GM12878 (cell line): ENCODE measurements at places on chromosomes 4 and X.

DNA sequence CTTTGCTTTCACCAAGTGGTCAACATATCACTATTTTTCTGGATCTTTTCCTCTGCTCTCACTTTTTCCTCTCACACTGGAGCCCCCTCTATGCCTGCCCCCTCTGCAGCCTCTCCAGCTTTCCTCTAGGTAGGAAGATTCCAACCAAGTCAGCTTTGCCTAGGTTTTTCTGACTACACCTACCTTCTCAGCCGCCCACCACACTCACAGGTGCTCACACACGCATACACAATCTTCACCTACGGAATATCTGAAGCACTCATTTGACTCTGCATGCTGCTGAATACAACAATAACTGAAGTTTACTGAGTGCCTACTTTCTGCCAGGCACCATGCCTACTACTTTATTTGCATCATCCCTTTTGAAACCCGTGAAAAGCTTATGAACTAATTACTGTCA, 328.0 kb downstream of the PPP3CA start:
- peak overlapping the region; percentile 73 for H3K27ac ChIP-seq
- H3K36me3 ChIP-seq, result no peaks in the 10 kb centered on the region
- H3K4me3 ChIP-seq, result peak overlapping the region; percentile 3; the same call in 1 of the 2 replicates
- peak; percentile 12 for DNase-seq
- H3K27me3 ChIP-seq, result no peaks in the 10 kb centered on the region
- peaks cover 60% of the 10 kb centered on the region for H3K4me1 ChIP-seq

DNA sequence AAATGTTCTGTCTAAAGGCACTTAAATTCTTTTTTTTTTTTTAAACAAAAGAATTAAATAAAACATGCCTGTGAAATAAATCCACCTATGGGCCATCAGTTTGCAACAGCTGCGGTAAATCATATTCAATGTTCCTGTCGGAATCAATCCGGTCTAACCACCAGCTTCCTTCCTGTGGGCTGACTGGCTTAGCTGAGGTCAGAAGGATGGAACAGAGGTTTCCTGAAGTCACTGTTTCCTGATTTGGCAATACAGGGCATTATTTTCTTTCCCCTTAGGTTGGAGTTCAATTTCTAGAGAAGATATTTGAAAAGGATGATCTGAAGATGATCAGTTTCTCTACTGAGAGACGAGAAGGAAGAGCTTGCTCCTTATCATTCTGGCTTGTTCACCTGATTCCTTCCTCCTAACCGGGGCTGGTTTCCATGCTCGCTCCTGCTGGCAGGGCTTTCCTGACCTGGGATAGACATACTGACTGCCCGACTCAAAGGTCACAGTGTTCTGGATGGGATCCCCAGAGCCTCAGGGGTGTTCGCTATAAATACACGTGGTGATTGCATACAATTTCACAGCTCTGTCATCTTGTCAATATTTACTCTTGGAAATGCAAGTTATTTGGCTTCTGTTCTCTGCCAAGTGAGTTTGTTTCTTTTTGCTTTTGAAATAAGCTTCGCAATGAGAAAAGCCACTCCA, 21.7 kb downstream of the PDLIM3 start:
- no peaks in the 10 kb centered on the region for H3K36me3 ChIP-seq
- H3K4me1 ChIP-seq, result peaks cover 5% of the 10 kb centered on the region
- no peak overlapping the region for H3K27ac ChIP-seq
- no peaks in the 10 kb centered on the region for H3K27me3 ChIP-seq
- peak; percentile 2 for DNase-seq

DNA sequence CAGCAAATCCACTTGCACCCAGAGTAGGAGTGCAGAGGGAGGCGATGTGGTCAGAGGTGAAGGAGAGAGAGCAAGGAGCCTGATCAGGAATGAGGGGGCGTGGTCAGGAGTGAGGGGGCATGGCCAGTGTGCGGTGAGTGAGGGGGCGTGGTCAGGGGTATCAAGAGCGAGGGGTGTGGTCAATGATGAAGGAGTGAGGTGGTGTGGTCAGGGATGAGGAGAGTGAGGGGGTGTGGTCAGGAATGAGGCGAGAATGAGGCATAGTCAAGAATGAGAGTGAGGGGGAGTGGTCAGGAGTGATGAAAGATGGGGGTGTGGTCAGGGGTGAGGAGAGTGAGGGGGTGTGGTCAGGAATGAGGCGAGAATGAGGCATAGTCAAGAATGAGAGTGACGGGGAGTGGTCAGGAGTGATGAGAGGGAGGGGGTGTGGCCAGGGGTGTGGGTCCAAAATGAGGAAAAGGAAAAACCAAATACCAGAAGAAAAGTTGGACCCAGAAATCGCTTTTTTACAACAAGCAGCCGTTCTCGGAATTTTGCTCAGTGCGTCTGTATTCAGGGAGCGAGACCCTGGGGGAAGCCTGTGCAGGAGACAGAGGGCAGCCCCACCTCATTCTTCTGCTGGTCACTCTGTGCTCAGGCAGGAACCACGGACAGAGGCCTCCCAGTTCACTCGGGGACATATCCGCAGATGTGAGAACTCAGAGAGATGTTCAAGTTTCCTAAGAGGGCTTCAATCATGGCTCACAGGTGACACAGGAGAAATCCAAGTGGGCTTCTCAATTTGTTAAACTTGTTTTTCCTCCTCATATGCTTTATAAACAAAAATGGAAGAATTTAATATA, 47.5 kb downstream of the MAGEA1 start:
- H3K36me3 ChIP-seq, result no peaks in the 10 kb centered on the region
- no peak overlapping the region for H3K4me3 ChIP-seq
- H3K4me1 ChIP-seq, result no peaks in the 10 kb centered on the region
- no peak overlapping the region for H3K27ac ChIP-seq
- H3K27me3 ChIP-seq, result no peaks in the 10 kb centered on the region

DNA sequence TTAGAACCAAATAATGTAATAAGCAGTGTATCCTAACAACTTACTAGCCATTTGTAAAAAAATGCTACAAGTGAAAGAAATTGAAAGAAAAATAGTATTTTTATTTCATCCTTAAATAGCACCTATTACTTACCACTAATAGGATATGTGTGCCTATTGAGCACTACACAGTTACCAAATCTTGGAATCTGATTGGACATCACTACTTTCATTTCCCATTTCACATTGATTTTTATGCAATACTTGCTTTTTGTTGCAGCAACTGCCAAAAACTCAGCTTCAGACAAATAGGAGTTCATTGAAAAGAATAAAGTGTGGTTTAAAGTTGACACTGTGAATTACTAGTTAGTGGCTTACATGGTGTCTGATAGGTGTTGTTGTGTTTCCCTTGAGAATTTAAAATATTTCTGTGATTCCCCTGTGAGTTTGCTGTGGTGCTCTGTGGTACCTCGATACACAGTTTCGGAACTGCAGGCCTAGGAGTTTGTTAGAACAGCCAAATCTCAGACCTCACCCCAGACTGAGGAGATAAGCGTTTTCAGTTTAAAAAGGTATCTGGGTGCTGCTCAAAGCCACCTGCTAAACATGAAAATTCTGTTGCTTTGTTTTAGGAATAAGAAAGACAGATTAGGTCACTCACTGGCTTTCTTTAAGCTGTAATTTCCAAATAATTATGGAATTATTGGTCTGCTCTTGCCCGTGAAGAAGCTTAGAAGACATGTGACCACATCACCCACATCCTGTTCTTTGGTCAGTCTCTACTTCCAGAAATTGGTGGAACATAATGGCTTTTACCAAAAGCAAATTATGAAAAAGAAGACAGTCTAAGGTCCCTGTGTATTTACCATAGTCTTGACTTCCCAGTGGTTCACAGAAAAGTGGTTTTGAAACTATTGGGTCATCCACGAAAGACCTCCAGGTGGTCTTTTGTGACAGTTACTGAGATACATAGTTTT, 97.8 kb downstream of the SYTL5 start:
- H3K4me3 ChIP-seq, result no peak overlapping the region
- no peaks in the 10 kb centered on the region for H3K36me3 ChIP-seq
- DNase-seq, result peak; percentile 76
- H3K27me3 ChIP-seq, result no peaks in the 10 kb centered on the region
- H3K27ac ChIP-seq, result peak overlapping the region; percentile 51; the same call in 1 of the 2 replicates

GRCh38 chrX:139093201-139093600, 381.7 kb upstream of the FGF13 start:
- H3K4me1 ChIP-seq, result no peaks in the 10 kb centered on the region
- no peak overlapping the region for H3K27ac ChIP-seq
- no peak overlapping the region for H3K4me3 ChIP-seq
- DNase-seq, result no peak
- no peaks in the 10 kb centered on the region for H3K27me3 ChIP-seq

GRCh38 chrX:115912372-115912897, 258.1 kb upstream of the AGTR2 start:
- no peaks in the 10 kb centered on the region for H3K27me3 ChIP-seq
- H3K36me3 ChIP-seq, result no peaks in the 10 kb centered on the region
- H3K4me1 ChIP-seq, result no peaks in the 10 kb centered on the region
- no peak overlapping the region for H3K4me3 ChIP-seq
- DNase-seq, result peak; percentile 57

- no peak for DNase-seq
- no peaks in the 10 kb centered on the region for H3K36me3 ChIP-seq
- no peaks in the 10 kb centered on the region for H3K27me3 ChIP-seq
- peak overlapping the region; percentile 69 for H3K4me3 ChIP-seq
- H3K4me1 ChIP-seq, result peaks cover 22% of the 10 kb centered on the region
- peak overlapping the region; percentile 80 for H3K27ac ChIP-seq
Observed at GRCh38 chrX:46573892-46574773, 568 bp downstream of the CHST7 start.

GRCh38 chr4:152104901-152105357, 344.1 kb upstream of the GATB start:
- no peaks in the 10 kb centered on the region for H3K36me3 ChIP-seq
- H3K27ac ChIP-seq, result no peak overlapping the region
- DNase-seq, result no peak

GRCh38 chrX:84611843-84612636, 109.8 kb upstream of the HDX start:
- no peak overlapping the region for H3K4me3 ChIP-seq
- DNase-seq, result no peak
- no peaks in the 10 kb centered on the region for H3K36me3 ChIP-seq
- H3K27ac ChIP-seq, result no peak overlapping the region
- no peaks in the 10 kb centered on the region for H3K4me1 ChIP-seq

DNA sequence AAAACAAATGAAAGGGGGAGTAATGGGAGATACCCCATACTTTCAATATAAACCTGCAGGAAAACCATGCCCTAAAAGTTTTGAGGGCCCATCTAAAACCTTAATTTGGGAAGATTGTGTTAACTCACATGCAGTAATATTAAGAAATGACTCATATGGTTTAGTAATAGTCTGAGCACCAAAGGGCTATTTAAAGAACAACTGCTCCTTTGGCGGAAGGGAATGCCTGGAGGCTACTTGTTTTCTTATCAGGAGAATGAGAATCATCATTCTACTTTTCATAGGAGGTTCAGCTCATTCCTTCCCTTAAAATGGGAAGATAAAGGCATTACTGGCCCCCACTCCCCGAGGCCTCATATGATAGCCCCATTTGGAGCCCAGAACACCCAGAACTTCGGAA, 47.6 kb downstream of the SPIN3 start:
- H3K36me3 ChIP-seq, result no peaks in the 10 kb centered on the region
- no peak for DNase-seq
- H3K4me1 ChIP-seq, result no peaks in the 10 kb centered on the region
- H3K4me3 ChIP-seq, result no peak overlapping the region
- no peaks in the 10 kb centered on the region for H3K27me3 ChIP-seq
- H3K27ac ChIP-seq, result no peak overlapping the region

DNA sequence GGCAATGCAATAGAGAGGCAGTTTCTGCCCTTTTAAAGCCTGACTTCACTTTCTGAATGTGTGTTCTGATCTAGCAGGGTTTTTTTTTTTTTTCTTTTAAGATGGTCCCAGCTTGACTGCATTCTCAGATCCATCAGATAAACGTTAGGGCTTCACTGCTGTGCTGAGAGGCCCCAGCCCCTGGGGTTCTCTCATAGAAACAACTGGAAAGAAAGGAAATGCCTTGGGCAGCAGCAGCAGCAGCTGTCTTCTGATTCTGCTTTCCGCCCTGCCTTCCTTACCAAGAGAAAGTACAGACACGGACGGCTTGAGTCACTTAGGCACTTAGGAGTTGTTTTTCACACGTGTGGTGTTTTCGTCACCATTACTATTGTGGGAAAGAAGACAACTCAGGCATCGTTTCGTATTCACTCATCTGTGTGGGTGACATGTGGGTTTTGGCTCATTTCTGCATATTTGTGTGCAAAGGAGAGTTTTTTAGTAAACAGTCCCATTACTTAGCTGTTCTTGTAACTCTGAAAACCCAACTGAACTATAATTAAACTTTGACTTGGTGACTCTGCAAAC, 172.0 kb downstream of the PTTG2 start:
- H3K27me3 ChIP-seq, result no peaks in the 10 kb centered on the region
- H3K4me3 ChIP-seq, result 0 out of 2 replicates have a peak overlapping the region, but pooled peaks have one; percentile 10
- peak; percentile 100 for DNase-seq
- H3K4me1 ChIP-seq, result peaks cover 68% of the 10 kb centered on the region
- H3K27ac ChIP-seq, result peak overlapping the region; percentile 96

GRCh38 chr4:106583567-106583966, 215.0 kb upstream of the GIMD1 start:
- no peaks in the 10 kb centered on the region for H3K4me1 ChIP-seq
- DNase-seq, result no peak
- H3K27me3 ChIP-seq, result no peaks in the 10 kb centered on the region

GRCh38 chr4:110643096-110643495, 20.2 kb upstream of the PITX2 start:
- no peaks in the 10 kb centered on the region for H3K36me3 ChIP-seq
- H3K4me3 ChIP-seq, result no peak overlapping the region

DNA sequence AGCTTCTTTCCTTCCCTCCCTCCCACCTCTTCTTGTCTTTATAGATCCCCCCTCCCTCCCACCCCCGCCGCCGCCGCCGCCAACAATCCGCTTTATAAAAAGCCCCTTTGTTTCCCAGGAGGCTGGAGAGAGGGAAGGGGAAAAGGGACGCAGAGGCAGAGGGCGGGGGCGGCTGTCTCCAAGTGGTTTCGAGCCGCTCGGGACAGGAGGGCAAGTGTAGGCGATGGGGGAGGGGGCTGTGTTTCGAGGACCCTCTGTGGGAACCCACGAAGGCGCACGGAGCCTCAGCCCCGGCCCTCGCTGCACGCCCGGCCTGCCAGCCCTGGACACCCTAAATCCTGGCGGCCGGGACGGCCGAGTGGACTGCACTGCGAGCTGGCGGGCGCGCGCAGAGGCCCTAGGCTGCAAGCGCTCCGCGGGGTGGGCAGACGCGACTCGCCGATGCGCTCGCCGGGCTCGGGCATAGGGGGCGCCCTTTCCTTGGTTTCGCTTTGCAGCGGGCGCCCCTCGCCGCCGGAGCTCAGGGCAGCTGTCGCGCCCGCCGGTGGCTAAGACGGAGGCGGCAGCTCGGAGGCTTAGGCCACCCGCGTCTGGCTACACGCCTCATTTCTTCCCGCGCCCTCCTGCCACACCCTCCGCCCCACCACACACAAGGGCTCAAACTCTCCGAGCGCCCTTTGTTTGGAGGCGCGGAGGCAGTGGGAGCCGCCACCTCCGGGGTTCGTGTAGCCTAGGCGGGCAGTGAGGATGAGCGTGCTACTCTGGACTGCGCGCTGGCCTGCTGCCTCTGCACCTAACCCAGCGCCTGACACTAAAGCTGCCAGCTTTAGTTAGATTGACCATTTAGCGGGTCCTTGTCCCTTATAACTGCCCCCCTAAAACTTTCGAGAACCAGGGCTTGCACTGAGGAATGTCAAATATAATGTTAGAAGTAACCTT, 2.2 kb downstream of the MAMLD1 start:
- H3K4me1 ChIP-seq, result no peaks in the 10 kb centered on the region
- peak overlapping the region; percentile 47; the same call in 1 of the 2 replicates for H3K4me3 ChIP-seq
- no peak for DNase-seq
